ENCODE measurements at places on chromosomes 3 and 15. TPM values are rescaled to one million over a fixed set of nuclear protein-coding genes. Genes with fewer than 3 reads are reported as not detected.

Gene GPR156
- total RNA-seq: 1.4 TPM

Gene TERC
- 14.1 TPM for total RNA-seq

Gene ARPP21
- not detected for total RNA-seq

Gene SPATA12
- total RNA-seq: 0.22 TPM

DNA sequence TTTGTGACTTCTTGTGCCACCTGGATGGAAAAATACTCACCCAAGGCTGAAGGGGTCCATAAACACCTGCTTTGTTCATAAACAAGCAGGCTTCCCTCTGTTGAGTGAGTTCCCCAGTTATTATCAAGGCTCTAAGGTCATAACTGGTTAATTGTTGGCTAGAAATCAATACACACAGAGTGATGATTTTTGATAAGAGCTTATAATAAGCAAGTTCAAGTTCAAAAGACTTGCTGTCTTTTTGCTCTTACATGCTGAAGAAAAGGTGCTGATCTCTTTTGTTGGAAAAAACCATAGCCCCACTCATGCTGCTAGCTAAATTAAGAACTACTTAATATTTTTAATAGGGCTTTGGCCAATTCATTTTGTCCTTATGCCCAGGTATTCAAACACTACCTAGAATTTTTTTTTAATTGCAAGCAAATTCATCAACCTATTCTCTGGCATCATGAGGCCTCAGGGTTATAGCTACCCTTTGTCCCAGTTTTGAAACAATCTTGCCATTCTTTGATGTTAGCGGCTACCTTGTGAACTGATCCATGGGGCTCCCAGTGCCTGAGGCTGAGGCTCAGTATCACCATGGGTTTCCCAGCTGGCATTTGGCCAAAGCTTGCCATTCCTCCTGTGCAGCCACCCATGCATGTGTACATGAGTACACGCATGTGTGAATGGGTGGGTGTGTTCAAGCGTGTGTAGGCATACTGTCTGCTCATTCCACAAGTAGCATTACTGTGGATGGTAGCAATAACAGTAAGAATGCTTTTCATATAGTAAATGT lies 127.6 kb upstream of the LPP start:
- DNase-seq: no peak

- no peak for DNase-seq
Measured at GRCh38 chr3:10198761-10199649, 34.3 kb downstream of the IRAK2 start.

- DNase-seq: no peak
Measured at GRCh38 chr3:153094386-153094785, 67.6 kb upstream of the RAP2B start.

GRCh38 chr3:20173844-20174410 lies 12.1 kb downstream of the SGO1 start:
- DNase-seq: no peak

DNA sequence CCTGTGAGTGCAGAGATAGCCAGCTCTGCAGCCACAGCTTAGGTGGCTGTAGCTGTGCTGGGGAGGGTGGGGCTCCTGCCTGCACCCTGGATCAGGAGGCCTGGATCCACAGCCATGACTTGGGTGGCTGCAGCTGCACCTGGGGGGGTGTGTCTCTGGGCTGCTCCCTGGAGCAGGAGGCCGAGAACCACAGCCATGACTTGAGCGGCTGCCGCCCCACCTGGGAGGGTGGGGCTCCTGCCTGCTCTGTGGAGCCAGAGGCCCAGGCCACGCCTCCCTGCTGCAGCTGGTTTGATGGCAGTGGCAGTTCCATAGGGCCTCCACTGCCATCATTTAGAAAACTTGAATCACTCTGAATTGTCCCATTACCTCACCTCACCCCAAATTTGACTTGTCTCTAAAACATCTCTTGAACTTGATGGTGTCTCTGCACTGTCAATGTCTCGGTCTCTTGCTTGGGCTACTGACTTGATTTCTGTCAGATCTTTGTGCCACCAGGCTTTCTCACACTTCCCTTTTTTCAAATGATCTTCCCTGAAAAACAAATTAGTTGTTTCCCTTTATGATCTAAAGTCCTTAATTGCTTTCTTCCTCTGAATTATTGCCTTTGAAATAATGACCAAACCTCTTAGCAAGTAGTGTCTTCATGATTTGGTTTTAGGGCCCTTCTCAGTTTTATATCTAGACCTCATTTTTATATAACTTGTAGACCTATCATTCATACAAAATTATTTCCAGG lies 313.2 kb upstream of the MME start:
- peak; percentile 65 for DNase-seq

GRCh38 chr3:111506435-111506834 lies 35.6 kb upstream of the CD96 start:
- DNase-seq: no peak

GRCh38 chr15:29490747-29491471 lies 221.3 kb upstream of the NSMCE3 start:
- no peak for DNase-seq

- DNase-seq: no peak
Measured at GRCh38 chr15:74768099-74768770, 13.6 kb upstream of the CSK start.

- DNase-seq: no peak
Measured at GRCh38 chr3:120473896-120474675, 23.3 kb upstream of the FSTL1 start.

GRCh38 chr3:76203578-76203977 lies 418.2 kb upstream of the ZNF717 start:
- DNase-seq: peak; percentile 58

GRCh38 chr15:72229076-72229946 lies 1.7 kb downstream of the PKM start:
- DNase-seq: no peak

DNA sequence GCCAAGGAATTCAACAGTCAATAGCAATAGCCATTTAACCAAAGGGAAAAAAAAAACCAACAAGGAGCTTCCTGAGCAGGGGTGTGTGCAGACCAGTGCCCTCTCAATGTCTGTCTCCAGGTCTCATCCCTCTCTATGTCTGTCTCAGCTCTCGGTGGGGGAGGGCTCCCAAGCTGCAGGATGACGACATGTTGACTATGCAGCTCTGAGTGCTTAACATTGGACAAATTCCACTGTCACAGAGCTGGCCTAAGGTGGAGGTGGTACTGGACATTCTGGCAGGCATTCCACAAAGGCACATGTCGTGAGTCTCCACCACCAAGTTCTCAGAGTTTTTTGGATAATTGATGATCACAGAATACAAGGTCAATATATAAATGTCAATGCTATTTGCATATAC lies 2.0 kb upstream of the CAPN7 start:
- DNase-seq: no peak

- no peak for DNase-seq
Measured at GRCh38 chr3:11532931-11533391, 110.8 kb downstream of the VGLL4 start.

- no peak for DNase-seq
Measured at GRCh38 chr3:169676925-169677537, 13.5 kb upstream of the MECOM start.
